ENCODE measurements at places on chromosomes 7 and 10.

DNA sequence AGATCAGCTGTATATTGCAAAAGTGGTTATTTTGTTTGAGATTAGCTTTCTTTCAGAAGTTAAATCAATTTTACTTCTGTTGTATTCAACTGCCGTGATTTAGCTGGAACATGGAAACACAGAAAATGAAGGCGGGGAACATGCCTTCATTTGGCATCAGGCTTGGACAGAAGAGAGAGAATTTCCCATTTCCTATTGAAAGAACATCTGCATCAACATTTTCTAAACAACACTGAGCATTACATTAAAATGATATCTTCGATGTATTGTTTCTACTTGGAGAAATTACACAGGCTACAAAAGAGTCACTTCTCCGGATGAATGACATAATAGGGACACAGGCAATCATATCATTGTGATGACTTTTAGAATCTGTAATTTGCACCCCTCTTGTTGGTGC, 46.6 kb upstream of the KLF6 start:
- DNase-seq: no peak

GRCh38 chr7:84900215-84900614, 286.6 kb downstream of the SEMA3D start:
- DNase-seq: no peak

- no peak for DNase-seq
Measured at GRCh38 chr7:79774150-79774549, 320.7 kb upstream of the MAGI2 start.

DNA sequence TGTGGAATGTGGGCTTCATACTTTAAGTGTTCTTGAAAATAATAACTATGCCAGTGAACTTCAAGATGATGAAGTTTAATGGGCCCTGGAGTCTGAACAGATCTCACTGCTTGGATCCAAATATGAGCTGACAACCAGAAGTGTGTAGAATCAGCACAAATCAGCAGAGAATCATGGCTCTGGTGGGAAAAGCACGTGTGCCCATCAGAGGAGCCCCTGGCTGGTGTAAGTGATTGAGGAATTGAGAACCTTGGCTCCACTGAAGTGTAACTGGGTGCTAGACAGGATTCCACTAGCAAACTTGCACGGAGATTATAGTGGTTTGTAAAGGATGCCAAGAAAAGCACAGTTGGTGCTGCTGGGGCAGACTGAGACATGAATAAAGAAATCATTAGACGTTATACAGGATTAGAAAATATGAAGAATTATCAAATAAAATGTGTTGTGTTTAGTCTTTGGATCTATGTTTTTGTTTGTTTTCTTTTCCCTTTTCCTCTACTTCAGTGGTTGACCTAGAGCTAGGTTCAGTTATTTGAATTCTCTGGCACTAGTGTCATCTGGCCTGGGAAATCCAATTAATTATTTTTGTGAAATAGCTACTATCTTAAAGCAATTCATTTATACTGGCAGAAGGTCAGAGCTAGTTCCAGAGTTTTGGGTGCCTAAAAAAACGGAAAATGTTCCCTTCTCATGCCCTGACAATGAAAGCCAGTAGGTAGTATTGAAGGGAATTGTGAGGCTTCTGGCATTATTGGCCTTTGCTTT, 175.7 kb upstream of the MEOX2 start:
- DNase-seq: no peak

GRCh38 chr10:108632144-108632543, 1291.2 kb downstream of the XPNPEP1 start:
- DNase-seq: no peak

DNA sequence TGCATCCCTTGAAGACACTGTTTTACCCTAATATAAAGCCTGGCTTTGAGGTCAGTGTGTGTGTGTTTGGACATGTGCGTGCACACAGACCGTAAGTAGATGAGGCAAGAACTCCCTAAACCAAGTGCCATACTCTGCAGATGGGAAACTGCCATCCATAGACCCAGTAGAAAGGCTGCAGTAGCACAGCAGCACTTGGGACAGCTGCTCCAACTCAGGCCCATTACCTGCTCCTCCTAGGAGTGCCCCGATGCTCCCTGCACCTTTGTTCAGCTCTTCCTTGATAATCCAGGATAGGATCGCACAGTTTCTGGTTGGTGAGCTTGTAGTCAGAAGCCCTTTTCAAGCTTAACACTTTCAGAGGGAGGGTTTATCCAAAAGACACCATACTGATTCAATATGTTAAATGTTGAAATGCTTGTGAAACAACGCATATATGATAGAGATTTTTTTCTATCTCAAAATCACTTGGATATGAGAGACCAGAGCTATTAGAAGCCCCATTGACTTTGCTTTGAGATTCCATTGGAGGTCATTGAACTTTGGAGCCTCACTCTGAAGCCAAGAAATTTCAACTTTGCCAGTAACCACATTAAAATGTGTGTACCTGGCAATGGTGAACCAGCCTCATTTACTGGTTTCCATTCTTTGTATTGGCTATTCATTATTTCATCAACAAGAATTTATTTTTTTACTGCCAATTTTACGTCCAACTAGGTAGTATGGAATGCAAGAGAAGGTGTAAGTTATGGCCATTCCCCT, 757.0 kb upstream of the GALNT17 start:
- DNase-seq: no peak

DNA sequence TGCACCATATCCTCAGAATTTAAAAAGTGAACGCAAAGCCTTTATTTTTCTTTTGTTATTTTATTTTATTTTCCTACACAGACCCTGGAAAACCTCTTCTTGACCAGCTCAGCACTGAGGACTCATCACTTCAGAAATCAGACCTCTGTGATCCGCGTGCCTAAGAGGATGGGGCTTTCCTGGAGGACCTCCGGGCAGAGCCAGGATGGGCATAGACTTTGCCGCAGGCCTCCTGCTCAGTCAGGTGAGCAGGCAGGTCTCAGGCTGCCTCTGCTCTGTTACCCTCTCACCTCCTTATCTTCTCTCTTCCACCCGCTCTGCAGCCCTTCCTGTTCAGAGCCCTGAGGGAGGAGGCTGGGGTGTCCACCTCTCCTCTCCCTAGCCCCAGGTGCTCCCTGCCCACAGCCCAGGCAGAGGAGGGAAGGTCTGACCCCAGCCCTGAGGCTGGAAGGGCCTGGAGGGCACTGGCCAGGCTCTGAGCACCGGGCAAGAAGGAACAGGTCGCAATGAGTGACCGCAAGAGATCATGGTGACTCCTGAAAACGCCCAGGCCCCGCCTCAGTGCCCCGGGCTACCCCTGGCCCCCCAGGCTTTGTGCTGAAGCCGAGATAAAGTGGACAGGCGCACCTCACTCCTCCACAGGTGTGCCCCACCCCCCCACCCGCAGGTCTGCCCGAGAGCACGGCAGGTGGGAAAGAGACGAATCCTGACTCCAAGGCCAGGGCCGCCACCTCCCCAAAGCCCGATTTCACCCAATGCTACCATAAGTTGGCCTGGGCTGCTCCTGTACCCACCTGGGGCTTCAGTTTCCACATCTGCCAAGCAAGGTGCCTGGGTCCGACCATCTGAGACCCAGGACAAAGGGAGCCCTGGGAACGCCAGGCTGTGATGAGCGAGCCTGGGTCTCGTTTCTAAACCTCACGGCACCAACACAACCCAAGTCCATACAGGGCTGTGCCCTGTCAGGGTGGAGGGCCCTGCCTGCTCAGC, 2.8 kb downstream of the CALML5 start:
- no peak for DNase-seq

DNA sequence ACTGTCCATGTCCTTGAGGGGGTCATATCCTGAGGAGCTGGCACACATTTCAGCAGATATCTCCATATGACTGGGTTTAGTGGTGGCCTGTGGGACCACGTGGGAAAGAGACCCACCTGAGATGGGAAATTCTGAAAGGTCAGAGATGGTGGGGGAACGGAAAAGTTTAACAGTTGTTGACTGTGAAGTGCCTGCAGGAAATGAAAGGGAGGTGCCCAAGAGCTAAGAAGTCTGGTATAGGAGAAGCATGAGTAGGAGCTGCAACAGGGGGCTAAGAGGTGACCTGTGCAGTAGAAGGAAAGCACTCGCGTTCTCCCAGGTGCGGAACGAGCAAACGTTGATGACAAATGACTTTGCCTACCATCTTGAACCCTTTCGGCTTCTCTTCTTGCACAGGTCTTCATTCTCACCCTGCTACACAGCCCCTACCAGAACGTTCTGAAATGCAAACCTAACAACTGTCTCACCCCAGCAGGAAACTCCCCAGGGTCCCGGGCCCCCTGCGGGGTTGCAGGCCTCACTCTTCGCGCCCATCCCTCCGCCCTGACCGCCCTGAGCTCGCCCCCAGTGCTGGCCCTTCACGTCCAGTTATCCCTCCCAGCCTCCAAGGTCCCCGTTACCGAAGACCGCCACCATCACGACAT, 9.8 kb upstream of the FXYD4 start:
- DNase-seq: no peak
